Ovary (tissue), 10 donors: ENCODE measurements at places on chromosomes 2 and 18. TPM values are rescaled to one million over a fixed set of nuclear protein-coding genes. Genes with fewer than 3 reads are reported as not detected.

- DNase-seq, result no peak
Observed at GRCh38 chr2:152445791-152446201, 110.8 kb downstream of the FMNL2 start.

GRCh38 chr2:241904791-241905710 lies 35.5 kb downstream of the RTP5 start:
- peak; percentile 25 for DNase-seq

- DNase-seq, result peak; percentile 18
Observed at GRCh38 chr2:70514612-70515055, 39.0 kb downstream of the TGFA start.

- peak; percentile 15 for DNase-seq
Observed at GRCh38 chr2:233446606-233447305, 92.5 kb downstream of the DGKD start.

DNA sequence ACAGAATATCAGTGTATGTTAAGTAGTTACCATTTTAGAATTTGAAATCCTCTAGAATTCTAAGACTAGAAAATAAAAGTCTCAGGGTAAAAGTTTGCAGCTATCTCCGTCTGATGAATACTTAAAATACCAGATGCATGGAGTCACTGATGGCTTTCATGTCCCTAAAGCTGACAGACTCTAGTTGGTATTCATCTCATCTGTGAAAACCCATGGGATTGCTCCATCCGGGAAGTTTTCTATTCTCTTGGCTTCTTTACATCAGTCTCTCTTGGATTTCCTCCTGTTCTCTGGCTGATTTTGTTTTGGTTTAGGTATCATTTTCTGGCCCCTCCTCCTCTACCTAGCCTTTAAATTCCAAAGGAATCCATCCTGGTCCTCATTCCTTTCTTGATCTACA lies 465.6 kb upstream of the POU3F3 start:
- DNase-seq, result no peak

DNA sequence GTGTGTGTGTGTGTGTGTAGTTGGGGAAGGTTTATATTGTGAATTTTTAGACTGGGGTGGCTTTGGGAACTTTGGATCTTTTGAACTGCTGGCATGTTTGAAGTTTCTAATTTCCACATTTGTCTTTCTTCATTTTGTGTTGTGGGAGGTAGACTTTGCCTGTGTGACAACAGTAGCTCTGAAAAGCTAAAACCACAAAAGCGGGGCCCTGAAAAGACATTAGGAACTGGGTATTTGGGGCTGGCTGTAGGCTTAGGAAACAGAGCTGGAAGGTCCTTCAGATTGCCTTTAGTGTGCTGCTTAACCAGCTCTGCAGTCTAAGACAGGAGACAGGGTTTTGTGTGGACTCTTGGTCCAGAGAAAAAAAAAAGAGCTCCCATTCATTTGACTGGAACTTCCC lies 27.2 kb upstream of the DOCK10 start:
- DNase-seq, result no peak

- no peak for DNase-seq
Observed at GRCh38 chr2:190271783-190272456, 47.7 kb downstream of the HIBCH start.

GRCh38 chr2:202064171-202064880 lies 8.7 kb upstream of the KIAA2012 start:
- DNase-seq, result no peak

GRCh38 chr2:128444121-128444771 lies 125.6 kb upstream of the HS6ST1 start:
- DNase-seq, result no peak

GRCh38 chr18:33844232-33844631 lies 266.2 kb downstream of the ASXL3 start:
- DNase-seq, result no peak

DNA sequence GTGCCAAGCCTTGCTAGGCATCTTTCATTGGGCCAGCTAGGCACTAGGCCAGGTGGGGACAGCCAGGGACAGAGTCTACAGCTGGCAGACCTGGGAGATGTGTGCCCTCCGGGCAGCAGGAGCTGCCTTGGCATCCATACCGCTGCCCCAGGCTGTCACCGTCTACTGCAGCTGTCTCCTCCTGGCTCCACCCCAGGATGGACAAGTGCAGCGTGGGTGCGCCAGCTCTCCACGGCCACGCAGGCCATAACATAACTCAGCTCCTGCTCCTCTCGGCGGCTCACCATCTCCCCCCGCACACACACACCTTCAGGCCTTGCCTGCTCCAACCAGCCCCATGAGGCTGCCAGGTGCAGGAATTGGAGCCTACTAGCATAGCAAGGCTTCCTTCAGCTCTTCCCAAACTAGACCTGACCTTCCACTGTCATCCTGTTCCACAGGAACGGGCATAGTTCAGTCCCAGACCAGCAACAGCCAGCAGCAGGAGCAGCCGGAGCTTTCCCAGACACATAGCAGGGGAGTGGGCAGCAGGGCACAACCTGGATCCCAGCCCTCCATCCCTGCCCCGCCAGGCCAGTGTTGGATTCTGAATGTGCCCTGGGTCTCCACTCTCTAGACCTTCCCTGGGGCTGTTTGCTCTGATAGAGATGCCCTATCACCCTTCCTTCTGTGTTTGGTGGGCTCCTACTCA lies 2.5 kb upstream of the ADRA2B start:
- DNase-seq, result no peak

- DNase-seq, result peak; percentile 34
Observed at GRCh38 chr18:27143580-27144287, 41.4 kb downstream of the CHST9 start.

DNA sequence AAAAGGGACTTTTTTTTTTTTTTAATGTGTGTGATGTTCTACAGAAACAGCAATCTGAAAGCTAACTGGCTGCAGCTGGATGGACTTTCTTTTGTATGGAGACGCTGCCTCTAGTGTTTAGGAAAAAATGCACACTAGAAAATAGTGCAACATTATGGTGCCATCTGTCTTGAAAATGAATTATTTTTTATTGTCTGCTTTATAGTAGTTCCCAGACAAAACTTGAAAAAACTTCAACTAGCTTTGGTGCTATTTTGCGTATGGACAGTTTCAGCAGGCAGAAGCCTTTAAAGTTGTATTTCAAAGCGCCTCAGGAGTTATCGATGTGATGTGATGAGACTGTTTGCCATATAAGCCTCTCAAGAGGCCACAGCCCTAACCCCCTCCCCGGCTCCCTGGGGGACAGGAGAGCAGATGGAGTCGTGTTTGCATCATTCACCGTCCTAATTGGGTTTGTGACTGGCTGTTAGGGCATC lies 86.9 kb downstream of the LTBP1 start:
- DNase-seq, result no peak

DNA sequence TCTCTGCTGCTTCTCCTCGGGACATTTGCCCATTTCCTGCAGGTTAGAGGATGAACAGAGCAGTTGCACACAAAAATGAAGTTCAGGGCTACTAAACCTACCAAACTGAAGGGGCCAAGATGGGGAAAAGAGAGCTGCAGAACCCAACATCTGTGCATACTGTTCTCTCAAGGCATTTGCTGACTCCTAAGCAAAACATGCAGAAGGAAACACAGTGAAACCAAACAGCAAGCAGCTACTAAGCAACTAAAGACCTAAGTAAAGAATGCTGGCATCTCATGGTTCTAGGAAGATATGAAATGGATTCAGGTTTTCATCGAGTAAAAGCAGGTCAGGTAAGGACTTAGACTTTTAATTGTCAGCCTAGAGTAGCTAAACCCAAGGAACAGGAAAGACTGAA lies 111.9 kb upstream of the SYT4 start:
- no peak for DNase-seq

GRCh38 chr18:23204589-23205235 lies 69.4 kb downstream of the CABLES1 start:
- no peak for DNase-seq

GRCh38 chr2:55056024-55056521 lies 5.8 kb upstream of the RTN4 start:
- no peak for DNase-seq

DNA sequence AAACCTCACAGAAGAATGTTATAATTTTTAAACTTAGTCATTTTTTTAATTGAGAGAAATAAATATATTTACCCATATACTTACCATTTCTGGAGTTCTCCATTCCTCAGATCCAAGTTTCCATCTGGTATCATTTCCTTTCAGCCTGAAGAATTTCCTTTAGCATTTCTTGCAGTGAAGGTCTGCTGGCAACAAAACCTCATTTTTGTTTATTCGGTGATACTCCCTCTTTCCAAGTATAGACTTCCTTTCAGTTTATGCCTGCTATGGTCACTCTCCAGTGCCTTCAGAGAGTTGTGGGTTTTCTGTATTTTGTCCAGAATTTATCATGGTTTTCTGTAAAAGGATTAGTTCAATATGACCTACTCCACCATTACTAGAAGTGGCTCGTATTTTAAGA lies 17.0 kb downstream of the WDPCP start:
- DNase-seq, result no peak

GRCh38 chr2:23448906-23449305 lies 63.9 kb downstream of the KLHL29 start:
- DNase-seq, result no peak

- DNase-seq, result no peak
Observed at GRCh38 chr2:223797037-223797436, 40.3 kb downstream of the AP1S3 start.

DNA sequence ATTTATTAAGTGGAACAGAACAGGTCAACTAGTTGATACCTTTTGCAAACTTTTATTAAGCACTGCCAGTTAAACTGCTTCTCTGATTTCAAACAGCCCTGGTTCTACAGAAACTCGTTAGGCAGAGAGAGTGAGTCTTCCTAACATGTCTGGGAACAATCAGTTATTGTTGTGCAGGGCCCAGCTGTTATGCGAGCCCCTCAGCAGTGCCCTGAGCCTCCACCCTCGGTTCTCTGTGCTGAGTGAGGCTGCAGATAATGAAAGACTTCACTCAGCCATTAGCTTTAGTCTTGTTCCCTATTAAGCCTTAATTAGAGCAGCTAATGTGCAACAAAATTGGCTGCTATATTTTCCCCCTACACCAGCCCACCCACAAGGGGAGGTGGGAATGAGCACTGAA lies 39.6 kb downstream of the KCTD18 start:
- no peak for DNase-seq

GRCh38 chr2:41695198-41696113 lies 352.4 kb upstream of the PKDCC start:
- no peak for DNase-seq

DNA sequence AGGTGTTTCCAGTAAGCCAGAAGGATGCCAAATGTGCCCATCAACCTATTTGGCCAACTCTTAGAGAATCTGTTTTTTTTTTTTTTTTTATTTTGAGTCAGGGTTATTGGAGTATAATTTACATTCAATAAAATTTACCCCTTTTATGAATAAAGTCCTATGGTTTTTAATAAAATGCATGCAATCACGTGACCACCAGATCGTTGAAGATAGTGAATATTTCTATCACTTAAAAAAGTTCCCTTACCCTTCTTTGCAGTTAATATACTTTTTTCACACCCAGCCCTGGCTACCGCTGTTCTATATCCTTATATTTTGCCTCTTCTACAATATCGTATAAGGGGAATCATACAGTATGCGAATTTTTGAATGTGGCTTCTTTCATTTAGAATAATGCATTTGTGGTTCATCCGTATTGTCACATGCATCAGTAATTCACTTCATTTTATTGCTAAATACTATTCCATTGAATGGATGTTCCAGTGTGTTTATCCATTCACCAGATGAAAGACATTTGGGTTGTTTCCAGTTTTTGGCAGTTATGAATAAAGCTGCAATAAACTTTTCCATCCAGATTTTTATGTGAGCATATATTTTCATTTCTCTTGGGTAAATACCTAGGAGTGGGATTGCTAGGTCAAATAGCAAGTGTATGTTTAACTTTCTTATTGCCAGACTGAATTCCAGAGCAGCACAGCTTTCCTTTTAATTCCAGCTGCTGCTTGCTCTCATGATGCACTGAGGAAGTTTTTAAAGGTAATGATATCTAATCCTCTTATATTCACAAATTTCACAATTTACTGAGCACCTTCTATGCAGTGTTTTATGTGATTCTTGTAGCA lies 156.3 kb upstream of the NT5C1B start:
- no peak for DNase-seq

DNA sequence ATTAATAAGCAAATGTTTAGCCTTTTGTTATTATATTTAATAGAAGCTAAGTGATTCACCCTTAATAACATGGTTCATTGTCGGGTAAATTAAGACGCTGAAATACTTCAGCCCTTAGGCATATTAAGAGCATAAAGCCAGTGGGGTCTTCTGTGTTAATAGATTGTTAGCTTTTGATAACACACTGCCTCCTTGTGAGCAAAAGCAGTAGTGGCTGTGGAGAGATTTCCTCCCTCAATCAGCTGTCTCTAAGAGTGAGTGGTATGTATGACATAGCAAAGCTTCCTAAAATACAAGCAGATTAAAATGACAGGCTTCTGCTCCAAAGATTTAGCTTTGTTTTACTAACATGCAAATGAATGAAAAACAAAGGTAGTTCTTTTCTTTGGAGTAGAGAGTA lies 143.7 kb upstream of the SYT4 start:
- no peak for DNase-seq

GRCh38 chr2:222776792-222777191 lies 84.0 kb upstream of the ACSL3 start:
- no peak for DNase-seq

DNA sequence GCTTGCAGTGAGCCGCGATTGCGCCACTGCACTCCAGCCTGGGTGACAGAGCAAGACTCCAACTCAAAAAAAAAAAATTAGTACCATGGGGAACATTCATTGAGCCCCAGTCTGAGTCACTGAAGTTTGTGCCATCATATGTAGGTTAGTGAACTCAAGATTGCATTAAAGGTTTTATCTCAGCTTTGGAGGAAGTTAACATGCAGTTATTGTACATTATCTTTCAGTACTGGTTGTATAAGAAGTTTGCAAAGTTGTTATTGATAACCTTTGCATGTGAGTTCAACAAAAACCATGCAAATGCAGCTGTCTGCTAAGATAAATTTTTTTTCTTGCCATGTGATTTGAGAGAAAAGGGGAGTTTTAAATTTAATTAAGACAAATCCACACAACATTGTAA lies 95.7 kb downstream of the MEIS1 start:
- DNase-seq, result no peak

GRCh38 chr18:9095297-9096006 lies 7.0 kb upstream of the NDUFV2 start:
- DNase-seq, result no peak

- DNase-seq, result no peak
Observed at GRCh38 chr2:5749347-5749746, 57.2 kb downstream of the SOX11 start.

DNA sequence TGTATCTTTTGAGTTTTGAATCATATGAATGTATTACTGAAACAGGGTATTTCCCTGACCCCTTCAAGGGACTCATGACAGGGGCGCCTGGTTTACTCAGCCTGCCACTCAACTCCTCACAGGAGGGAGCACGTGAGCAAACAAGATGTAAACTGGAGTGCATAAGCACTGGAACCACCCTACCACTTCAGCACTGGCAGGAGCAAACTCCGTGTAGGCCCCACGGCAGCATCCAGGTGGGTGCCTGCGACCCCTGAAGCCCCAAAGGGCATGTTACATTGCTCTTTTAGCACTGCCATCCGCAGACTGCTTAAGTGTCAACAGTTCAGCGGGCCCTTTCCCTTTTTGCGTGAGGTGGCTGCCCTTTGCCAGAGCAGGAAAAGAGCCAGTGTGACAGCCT lies 8.2 kb upstream of the DAPL1 start:
- DNase-seq, result no peak

GRCh38 chr2:44550561-44550960 lies 188.8 kb downstream of the CAMKMT start:
- no peak for DNase-seq

The PSMA8 gene
- polyA plus RNA-seq, result 0.17 TPM

The MRPL33 gene
- polyA plus RNA-seq, result 246 TPM

The DCC gene
- polyA plus RNA-seq, result 0.48 TPM

The CNGA3 gene
- polyA plus RNA-seq, result not detected

The FSHR gene
- polyA plus RNA-seq, result 1.2 TPM

The LYPD6 gene
- 1.0 TPM for polyA plus RNA-seq

The TUBB8B gene
- polyA plus RNA-seq, result 2.9 TPM

The KCNJ3 gene
- polyA plus RNA-seq, result 1.4 TPM

The SATB2 gene
- 0.92 TPM for polyA plus RNA-seq
